ENCODE measurements at places on chromosomes 12 and 14.

DNA sequence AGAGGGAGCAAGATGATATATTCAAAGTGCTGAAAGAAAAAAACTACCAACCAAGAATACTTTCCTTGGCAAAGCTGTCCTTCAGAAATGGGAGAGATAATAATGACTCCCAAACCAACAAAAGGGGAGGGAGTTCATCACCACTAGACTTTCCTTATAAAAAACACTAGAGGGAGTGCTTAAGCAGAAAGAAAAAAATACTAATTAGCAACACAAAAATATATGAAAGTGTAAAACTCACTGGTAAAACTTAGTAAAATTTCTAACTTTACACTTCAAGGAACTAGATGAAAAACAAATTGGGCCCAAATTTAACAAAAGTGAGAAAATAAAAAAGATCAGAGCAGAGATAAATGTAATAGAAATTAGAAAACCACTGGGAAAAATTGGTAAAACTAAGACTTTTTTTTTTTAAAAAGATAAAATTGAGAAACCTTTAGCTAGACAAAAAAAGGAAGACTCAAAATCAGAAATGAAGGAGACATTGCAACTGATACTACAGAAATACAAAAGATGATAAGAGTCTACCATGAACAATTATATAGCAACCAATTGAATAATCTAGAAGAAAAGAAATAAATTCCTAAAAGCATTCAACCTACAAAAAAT lies 60.4 kb upstream of the FAR2 start:
- DNase-seq, result no peak

GRCh38 chr14:54568821-54569595 lies 2.1 kb downstream of the SAMD4A start:
- DNase-seq, result no peak

GRCh38 chr12:131264635-131265034 lies 310.9 kb downstream of the ADGRD1 start:
- DNase-seq, result peak; percentile 7

DNA sequence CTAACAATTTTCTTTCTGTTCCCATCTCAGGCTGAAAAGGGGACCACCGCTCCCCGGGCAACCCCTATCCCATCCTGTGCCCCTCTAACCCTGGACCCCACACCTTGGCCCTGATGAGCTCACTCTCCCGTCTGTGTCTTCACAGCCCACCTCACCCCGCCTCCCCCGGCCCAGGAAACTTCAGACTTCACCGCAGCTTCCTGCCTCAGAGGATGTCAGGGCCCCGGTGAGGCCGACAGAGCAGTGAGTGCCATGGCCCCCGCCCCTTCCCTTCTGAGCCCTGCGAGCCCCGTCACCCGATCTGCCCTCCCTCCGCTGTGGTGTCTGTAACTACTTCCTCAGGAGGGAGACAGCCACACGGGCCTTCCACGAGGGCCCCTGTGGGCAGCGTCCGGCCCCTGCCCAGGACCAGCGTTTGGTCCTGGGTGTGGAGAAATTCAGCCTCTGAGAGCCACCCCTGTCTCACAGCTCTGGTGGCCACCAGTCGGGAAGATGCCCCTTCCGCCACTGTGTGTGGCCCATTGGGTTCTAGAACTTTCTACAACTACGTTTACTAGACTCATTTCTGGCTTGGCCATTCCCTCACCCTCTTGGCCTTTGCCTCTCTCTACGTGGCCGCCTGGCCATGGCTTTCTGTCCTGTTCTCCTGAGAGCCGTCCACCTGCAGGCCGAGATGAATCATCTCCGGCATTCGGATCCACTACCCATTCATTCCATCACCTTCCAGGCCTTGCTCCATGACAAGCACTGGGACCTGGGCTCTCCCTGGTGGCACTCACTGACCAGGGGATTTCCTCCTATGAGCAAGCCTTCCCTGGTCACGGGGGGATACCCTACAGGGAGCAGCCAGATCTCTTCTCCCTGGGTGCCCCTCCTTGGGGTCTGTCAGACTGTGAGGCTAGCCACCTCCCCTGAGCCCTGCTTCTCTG lies 3.4 kb downstream of the RHOF start:
- no peak for DNase-seq

Measured in SHP77 treated with DMSO at 0.1 percent for 48 hours (cell line).